ENCODE measurements at places on chromosomes 4 and X.

- DNase-seq, result no peak
Measured at GRCh38 chr4:159103384-159103990, 608 bp downstream of the RAPGEF2 start.

- DNase-seq, result no peak
Measured at GRCh38 chrX:22139822-22140221, 107.7 kb downstream of the PHEX start.

- DNase-seq, result no peak
Measured at GRCh38 chr4:26351685-26352084, 30.9 kb downstream of the RBPJ start.

GRCh38 chr4:75432683-75433082 lies 81.5 kb downstream of the RCHY1 start:
- DNase-seq, result no peak

DNA sequence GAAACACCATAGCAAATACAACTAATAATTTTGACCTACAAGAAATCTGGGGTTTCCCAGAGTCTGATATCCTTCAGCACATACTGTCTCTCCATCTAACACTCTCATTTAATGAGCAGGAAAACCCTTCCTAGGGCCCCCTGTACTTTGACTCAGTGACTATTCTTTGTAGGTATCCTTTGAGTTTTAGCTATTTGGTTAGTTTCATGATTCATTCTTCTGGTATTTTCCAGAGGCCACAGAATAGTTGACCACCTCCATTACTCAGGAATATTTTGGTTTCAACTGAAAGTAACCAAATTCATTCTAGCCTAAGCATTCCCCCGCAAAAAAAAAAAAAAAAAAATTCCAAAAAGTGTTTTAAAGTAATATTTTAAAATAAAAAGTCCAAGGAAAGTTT lies 140.0 kb downstream of the IDS start:
- no peak for DNase-seq

GRCh38 chr4:89425023-89425422 lies 117.4 kb upstream of the GPRIN3 start:
- no peak for DNase-seq

DNA sequence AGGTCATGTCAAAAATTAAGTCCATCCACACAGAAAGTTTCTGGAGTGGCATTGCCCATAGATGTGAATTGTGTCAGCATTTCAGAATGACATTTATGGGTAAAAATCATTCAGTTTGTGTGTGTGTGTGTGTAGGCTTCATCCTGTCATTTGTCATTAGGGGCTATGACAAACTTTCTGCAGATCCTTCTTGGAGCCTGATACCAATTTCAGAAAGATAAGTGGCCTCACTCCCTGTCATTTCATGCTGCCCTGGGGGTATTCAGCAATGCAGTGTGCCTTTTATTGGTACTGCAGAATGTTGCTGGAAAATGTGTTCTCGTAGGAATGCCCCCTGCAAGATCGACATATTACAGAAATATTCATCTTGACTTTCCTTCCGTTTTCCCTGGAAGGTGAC lies 659.7 kb downstream of the NLGN4X start:
- no peak for DNase-seq

DNA sequence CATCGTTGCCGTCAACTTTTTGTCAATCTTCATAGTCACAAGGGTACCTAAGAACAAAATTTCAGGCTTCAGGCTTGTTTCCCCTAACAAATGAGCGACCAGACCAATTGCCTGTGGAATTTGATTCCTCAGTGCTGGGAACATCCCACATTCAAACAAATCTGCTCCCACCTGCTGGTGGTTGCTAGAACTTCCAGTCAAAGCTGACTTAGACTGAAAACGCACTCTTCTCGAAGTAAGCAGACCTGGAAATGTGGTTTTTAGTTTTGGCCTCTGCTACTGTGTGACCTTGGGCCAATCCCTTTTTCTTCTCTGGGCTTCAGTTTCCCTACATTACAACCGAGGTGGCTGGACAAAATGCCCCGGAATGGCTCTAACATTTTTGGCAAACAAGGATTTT lies 1.8 kb upstream of the GABRQ start:
- no peak for DNase-seq

GRCh38 chr4:188647820-188648370 lies 508.7 kb downstream of the TRIML1 start:
- DNase-seq, result no peak

- DNase-seq, result no peak
Measured at GRCh38 chrX:97860226-97860625, 976.5 kb downstream of the RPA4 start.

DNA sequence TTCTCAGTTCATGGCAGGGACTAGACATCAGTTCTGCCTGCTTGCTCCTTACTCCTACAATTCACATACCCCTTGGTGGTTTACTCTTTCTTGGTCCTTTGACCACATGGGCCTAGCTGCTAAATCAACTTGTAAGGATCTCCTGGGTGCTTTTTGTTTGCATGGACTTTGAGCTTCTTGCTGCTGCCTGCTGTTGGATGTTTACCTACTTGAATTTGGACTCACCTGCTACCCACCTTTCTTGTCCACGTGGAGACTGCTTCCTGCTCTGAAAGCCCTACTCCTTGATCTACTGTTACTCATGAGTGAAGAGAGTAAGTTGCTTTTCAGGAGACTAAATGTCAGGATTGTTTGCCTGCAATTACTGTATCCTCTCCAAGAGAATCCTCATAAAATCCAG lies 15.2 kb upstream of the ARHGAP24 start:
- no peak for DNase-seq

Measured in NCI-H2081 treated with DMSO at 0.1 percent for 48 hours (cell line).